T-helper 1 cell (primary cell): ENCODE measurements at places on chromosomes 16 and 17.

- no peak for DNase-seq
Observed at GRCh38 chr17:48558057-48558830, 13.3 kb upstream of the HOXB2 start.

- no peak for DNase-seq
Observed at GRCh38 chr17:31935512-31935911, 1.3 kb upstream of the SUZ12 start.

- DNase-seq = no peak
Observed at GRCh38 chr17:79965806-79966205, 69.9 kb downstream of the TBC1D16 start.

DNA sequence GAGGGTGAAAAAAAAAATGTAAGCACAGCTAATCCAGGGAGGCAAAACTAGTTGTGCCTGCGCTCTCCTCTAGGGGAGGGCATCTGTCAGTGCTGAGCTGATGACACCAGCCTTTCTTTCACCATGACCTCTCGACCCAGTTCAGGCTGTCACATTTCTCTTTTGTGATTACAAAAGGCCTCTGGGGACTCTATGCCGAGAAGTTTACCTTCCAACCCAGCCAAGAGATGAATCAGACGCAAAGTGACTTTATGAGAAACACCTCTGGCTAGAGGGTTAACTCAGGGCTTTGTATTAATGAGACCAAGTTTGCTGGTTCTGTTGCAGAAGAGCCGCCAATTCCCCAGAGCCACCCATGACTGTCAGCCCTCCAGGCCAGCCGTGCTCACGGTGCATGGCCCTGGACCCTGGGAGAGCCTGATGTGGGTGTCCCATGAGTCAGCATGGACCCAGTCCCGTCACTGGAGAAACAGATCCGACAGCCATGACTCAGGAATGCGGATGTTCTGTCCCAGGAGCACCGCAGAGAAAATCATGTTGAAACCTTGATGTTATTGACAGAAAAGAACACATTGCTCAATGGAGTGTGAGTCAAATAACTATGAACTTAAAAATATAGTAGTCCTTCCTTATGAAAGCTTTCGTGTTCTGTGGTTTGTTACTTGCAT, 437.2 kb downstream of the HS3ST3B1 start:
- DNase-seq = no peak

DNA sequence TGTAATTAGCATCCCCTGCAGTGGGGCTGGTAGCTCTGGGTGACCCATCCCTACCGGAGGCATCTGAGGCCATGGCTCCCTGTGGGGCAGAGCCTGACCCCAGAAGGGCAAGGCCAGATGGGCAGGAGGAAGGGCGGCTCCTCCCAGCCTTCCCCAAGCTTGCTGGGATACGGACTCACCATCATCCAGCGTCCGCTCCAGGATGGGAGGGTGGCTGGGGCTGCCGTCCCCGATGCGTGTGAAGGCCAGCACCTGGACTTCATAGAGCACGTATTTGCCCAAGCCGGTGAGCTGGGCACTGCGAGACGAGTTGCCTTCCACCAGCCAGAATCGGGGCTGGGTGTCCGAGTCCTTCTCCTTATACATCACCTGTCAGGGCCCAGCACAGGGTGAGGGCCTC, 81.6 kb upstream of the CDC42EP4 start:
- DNase-seq = no peak

DNA sequence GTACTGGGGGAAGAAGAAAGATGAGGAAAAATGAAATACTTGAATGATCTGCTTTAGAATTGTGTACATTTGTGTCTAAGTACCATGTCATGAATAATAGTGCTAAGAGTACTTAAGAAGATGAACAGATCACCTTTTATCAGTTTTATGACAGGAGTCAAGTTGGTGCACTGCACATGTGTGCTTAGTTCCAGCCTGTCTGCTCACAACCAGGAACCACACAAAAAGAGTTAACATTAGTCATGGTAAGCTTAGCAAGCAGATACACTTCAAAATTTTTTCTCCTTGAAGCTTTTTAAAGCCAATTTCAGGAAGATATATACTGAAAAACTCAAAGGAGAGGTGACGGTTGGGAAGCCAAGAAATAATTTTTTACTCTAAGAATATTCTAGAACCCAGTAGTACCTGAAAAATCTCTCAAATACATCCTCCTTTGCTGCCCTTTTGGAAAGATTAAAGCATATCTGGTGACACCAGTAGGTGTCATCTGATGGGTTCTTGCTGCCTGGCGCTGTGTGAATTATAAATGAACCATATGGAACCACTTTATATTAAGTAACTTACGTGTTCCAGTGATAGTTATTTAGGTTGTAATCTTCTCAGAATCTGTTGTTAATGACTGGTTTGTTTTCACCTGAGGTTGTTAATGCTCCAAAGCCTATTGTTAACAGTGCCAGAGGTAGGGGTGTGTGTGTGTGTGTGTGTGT, 93.4 kb downstream of the MSI2 start:
- DNase-seq = no peak

GRCh38 chr17:47757386-47757785, 24.4 kb downstream of the TBX21 start:
- no peak for DNase-seq

GRCh38 chr16:84369938-84370627, 1.7 kb downstream of the ATP2C2 start:
- DNase-seq = no peak

DNA sequence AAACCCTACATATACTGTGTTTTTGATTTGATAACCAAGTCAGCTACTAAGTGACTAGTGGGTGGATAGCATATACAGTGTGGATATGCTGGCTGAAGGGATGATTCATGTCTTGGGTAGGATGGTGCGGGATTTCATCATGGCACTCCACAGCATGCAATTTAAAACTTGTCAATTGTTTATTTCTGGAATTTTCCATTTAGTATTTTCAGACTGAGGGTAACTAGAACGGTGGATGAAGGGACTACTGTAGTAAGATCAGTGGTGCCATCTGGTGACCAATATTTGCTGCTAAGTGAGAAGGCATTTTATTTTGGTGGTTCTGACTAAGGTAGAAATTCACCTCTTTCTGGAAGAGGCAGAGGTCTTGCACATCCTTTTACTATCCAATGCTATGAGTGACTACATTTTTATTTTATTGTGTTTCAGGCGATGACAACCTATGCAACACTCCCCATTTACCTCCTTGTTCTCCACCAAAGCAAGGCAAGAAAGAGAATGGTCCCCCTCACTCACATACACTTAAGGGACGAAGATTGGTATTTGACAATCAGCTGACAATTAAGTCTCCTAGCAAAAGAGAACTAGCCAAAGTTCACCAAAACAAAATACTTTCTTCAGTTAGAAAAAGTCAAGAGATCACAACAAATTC, 3.1 kb downstream of the CDC6 start:
- no peak for DNase-seq

DNA sequence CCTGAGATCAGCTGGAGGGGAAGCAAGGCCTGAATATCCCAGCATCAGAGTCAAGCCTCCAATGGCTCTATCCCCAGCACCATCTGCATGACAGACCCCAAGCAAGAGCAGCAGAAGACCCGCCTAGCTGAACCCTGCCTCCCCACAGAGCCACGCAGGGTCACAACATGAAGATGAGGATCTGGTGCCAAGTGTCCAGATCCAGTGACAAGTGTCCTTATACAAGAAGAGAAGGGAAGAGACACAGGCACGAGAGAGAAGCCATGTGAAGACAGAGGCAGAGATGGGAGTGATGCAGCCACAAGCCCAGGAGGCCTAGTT, 28.9 kb downstream of the TNFRSF13B start:
- no peak for DNase-seq

GRCh38 chr16:62249069-62249468, 212.8 kb upstream of the CDH8 start:
- DNase-seq = no peak

GRCh38 chr16:66054095-66054494, 312.4 kb upstream of the CDH5 start:
- DNase-seq = no peak

DNA sequence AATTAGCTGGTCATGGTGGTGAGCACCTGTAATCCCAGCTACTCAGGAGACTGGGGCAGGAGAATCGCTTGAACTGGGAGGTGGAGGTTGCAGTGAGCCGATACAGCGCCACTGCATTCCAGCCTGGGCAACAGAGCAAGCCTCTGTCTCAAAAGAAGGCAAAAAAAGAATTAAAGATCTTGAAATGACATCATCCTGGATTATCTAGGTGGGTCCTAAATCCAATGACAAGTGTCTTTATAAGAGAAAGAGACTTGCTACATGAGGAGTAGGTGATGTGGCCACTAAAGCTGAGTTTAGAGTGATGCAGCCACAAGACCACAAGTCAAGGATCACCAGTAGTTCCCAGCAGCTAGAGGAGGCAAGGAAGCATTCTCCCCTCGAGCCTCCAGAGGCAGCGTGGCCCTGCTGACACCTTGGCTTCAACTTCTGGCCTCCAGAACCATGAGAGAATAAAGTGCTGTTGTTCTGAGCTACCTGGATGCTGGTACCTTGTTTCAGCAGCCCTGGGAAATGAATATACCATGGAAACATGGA, 15.8 kb downstream of the CIITA start:
- DNase-seq = no peak

DNA sequence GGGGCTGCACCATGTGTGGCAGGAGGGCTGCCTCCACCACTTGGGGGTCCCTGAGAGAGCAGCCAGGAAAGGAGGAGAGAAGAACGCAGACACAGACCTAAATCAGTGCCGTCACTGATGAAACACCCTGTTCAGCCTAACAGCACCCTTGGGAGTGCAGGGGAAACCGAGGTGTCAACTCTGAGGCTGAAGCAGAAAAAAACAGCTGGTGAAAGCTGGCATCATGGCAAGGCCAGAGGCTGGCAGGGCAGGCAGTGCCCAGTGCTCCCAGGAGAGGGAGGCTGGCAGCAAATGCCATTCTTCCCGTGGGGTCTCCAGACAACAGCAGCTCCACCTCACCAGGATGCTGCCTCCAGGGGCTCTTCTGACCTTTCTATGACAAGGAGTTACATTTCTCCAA, 23.1 kb downstream of the SPHK1 start:
- DNase-seq = no peak

DNA sequence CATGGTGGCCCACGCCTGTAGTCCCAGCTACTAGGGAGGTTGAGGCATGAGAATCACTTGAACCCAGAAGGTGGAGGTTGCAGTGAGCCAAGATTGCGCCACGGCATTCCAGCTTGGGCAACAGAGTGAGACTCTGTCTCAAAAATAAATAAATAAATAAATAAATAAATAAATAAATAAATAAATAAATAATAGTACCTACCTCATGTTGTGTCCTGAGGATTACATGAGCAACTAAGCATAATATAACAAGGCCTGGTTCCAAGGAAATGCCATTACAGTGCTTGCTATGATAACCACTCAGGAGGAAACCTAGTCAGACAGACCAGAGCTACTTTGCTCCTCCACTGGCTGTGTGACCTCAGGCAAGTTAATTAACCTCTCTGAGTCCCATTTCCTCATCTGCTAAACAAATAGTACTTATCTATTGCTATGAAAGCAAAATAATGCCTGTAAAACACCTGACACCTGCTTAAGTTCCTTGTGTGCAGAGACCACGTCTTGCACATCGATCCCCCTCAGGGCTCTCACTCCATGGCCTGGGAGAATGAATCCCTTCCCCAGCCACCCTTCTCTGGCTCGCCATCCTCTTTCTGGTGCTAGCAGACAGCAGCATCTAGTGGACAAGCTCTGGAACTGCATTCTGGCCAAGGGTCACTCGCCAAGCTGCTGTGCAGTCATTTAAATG, 7.5 kb downstream of the EPOP start:
- DNase-seq = peak; percentile 26

DNA sequence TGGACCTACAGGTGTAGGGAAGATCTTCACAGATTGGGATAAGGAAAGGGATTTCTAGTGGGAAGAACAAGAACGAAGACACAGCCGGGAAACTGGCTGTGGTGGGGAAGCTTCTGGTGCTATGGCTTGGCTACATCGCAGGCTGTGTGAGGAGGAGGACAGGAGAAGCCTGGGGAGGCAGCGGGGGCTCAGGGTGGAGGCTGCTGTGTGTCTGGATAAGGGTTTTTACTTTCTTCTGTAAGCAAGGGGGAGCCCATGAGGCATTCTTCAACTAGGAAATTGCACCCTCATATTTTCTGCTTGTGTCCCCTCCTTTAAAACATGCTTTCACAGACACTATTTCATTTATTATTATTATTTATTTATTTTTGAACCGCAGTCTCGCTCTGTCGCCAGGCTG, 2.9 kb upstream of the RHBDF2 start:
- no peak for DNase-seq

- no peak for DNase-seq
Observed at GRCh38 chr17:82560252-82560642, 40.7 kb downstream of the FOXK2 start.

DNA sequence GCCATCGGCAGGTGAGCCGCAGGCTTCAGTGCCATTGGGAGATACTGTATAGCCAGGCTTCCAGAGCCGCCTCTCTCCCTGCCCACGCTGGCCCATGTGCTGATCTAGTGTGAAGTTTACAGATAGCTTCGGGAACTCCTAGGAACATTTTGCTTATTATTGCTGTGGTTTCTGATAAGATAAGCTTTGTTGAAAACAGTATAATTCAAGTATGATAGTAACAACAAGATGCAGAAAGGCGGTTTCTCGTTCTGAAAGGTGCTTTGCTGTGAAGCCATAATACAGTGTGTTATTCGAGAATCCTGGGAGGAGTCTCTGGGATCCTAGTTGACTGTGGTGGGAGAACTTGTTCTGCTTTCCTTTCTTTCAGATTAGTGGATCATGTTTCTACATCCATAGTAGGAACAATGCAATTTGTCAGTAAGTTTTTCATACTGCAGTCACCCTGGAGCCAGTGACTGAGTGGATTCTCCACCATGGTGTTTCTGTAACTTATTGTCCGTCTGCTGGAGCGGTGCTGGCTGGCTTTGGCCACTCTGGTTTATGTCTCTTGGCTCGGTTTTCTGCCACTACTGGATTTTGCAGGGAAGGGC, 31.5 kb downstream of the RAB11FIP3 start:
- DNase-seq = no peak

- peak; percentile 59 for DNase-seq
Observed at GRCh38 chr17:78168903-78169793, 767 bp downstream of the SYNGR2 start.

DNA sequence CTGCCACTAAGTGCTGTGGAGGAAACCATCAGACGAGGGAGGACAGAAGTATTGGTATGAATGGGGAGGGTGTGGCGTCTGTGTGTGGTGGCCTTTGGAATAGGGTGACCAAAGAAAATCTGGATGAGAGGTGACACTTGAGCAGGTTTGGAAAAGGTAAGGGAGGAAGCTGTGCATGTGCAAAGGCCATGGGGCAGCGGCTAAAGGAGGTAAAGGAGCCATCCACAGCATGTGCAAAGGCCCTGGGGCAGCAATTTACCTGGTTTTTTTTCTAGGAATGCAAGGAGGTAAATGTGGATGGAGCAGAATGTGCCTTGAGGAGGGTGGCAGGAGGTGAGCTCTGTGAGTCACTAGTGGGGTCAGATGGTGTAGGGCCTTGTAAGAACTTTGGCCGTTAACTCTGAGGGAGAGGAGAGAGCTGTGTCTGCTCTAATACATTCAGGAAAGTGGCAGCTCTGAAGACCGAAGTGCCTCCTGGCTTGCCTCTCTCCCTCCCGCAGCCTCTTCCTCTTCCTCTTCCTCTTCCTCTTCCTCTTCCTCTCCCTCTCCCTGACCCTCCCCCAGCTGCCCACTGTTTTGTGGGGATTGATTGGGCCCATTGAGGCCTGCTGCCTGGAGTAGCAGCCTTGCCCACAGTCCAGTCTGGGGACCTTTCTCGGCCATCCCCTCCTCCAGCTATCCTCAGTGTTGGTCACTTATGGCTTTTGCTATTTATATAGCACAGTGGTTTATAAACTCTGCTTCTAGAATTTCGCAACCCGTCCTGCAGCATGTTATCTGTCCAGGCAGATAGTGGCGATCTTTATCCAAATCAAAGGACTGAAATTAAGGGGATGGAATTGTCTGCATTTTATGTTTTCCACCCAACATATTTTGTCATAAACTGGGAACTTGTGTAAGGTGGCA, 38.7 kb downstream of the CMIP start:
- no peak for DNase-seq

- no peak for DNase-seq
Observed at GRCh38 chr17:79775632-79776031, 2.3 kb upstream of the CBX2 start.
